ENCODE measurements at places on chromosomes 11 and 22. TPM values are rescaled to one million over a fixed set of nuclear protein-coding genes. Genes with fewer than 3 reads are reported as not detected.

The RFPL3 gene
- polyA plus RNA-seq = 0.06 TPM

DNA sequence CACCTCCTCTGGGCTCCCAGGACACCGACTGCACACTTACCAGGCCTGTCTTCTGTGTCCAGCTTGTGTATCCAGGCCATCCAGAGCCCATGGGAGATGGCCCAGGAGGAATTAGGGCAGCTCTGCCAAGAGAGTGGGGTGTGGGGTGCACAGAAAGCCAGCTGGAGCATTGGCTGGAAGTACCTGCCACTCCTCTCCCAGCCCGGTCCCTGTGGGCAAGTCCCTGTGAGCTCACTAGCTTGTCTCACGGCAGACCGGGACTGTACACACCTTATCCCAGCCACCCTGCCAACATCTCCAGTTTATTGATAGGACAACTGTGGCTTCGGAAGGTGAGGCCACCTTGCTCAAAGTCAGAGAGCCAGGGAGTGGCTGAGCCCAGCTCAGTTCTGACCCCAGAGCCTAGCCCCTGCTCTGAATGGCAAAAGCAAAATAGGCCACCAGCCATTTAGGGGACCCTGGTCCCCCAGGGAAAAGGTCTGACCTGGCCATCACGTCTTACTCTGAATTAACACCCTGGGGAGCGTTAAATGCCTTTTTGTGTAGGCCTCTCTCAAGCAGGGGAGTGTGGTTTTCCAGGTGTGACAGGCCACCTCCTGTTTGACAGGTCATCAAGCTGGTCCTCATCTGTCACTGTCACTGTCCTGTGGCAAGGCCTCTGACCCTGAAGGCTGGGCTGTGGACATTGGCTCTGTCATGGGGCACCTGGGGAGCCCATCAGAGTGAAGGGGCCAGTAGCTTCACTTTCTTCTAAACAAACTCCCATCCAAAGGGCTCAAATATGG is 15.1 kb downstream of the UQCR10 start:
- DNase-seq = peak; percentile 55

- no peak for DNase-seq
Measured at GRCh38 chr11:19721176-19721575, 8.5 kb downstream of the NAV2 start.

- no peak for DNase-seq
Measured at GRCh38 chr11:94449437-94449836, 44.2 kb downstream of the MRE11 start.

DNA sequence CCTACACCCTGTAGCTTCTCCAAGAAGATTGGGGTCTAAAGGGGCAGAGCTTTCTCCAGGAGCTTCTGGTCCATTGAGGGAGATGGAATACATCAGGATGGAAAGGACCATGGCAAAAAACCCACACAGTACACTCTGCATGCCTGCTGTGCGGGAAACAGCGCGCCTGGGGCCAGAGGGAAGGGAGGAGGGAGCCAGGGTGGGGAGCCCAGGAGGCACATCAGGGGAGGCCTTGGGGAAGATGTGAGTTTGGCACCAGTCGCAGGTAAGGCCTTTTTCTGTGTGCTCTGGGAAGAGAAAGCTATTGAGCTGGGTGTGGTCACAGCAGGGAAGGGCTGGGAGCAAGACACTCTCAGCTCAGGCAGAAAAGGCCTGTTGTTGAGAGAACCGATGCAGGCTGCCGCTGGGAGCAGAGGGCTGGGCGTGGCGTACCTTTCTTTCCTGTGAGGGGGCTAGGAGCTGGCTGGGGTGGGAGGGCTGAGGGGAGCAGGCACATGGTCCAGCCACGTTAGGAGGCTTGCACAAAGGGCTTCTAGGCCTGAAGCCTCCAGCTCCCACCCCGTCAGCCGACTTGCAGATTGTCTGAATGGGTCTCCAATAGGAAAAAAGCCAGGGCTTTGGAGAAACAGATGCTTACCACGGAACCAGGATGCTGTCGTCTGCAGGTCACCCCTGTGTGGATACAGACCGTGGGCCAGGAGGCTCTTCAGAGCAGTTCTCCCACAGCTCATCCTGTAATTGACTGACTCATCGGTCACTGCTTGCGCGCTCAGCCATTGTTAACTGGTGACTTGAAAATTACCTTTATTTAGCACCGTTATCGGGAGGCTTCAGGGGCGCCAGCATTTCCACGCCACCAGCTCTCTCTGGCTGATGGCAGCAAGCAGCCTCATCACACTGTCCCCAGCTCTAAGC is 237.3 kb downstream of the ST3GAL4 start:
- no peak for DNase-seq

GRCh38 chr22:38830026-38830844 is 13.6 kb downstream of the NPTXR start:
- DNase-seq = no peak

GRCh38 chr11:64107303-64107702 is 58.6 kb downstream of the MACROD1 start:
- DNase-seq = no peak

DNA sequence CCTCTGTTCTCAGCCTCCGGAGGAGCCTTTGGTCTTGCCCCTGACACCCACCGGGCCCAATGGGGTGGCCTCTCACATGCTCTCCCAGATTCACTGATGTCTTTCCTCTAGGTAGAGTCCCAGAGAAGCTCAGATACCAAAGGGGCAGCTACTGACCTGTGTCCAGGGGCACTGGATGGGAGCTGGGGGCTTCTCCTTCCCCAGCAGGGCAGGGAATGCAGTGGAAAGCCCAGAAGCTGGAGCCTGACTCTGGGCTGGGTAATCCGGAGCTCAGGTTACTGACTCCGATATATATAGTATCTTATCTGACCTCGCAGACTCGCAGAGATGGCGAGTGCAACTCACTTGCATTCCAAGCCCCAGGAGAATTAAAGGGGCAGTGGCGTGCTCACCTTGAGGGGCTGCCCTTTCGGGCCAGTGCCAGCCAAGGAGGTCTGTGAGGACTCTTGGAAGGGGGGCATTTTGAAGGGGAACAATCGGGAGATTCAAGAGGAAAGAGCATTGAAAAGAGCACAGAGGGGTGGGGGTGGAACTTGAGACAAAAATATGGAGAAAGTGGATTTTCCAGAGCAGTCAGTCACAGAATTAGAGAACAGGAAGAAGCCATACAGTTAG is 2.5 kb downstream of the USP2 start:
- DNase-seq = no peak

GRCh38 chr11:83641511-83641910 is 355.3 kb upstream of the CCDC90B start:
- peak; percentile 20 for DNase-seq

DNA sequence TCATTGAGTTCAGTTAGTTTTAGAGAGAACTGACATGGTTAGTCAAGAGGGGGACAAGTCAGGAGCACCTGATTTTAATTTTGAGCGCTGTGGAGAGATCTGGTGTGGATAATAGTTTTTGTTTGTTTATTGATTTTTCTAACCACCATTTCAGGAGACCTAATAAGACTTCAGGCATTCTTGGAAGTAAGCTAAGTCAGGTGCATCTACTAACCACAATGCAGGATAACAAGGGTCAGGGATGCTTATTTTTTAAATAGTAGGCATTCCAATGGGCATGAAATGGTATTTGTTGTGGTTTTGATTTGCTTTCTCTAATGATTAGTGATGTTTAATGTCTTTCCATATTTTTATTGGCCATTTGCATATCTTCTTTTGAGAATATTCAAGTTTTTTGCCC is 212.1 kb downstream of the NAV2 start:
- no peak for DNase-seq

DNA sequence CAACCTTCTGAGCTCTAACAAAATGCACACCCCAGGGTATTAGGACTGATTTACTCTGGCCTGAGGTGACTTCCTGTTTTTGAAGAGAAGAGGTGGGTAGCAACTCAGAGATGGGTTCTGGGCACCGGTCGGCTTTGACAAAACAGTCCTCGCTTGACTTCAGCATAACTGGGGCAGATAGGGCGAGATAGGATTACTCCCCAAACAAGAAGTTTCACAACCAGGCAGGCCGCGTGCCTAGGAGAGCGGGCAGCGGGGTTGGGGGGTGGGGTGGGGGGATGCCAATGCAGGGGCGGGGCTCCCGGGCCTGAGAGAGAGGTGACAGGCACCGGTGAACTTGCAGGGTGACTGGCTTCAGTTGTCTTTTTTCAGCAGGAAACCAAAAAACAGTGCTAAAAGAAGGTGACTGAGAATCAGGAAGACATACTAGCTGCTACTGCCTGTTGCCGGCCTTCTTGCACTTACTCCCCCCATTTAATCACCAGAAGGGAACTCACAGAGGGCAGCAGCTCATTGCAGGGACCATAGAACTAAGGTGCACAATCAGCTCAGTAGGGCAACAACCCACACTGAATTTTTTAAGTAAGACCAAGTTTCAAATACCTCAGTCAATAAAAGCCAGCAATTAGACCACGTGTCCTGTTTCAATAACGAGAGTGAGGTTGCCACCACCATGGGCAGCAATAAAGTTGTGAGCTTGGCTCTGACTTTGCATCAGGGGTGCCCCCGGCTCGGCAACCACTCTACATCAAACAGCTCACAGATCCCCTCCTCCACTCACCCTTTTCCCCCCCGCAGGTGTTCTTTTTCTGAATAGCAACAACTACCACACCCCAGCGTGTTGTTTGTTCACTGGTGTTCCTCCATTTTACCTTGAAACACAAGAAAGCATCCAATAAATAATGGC is 37.2 kb upstream of the ETS1 start:
- no peak for DNase-seq

DNA sequence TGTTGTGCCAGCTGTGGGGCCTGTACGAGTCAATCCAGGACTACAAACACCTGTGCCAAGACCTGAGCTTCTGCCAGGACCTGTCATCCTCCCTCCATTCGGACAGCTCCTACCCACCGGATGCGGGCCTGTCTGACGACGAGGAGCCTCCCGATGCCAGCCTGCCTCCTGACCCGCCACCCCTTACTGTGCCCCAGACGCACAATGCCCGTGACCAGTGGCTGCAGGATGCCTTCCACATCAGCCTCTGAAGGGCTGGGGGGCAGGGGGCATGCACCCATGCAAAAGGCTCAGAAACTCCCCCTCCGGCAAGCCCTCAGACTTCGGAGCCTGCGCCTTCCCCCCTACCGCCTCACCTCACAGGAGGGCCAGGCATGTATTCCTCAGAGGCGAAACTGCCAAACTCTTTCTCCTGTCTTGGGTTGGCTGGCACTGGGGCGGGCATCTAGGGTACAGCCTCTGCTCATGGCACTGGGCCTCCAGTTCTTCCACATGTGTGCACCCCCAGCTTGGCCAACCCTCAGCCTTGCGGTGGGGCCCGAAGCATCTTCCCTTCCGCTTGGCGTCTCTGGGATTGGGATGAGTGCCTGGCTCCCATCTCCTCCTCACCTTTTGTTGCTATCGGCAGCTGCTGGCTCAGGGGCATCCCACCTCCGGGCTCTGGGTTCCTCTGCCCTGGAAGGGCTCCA is 1.2 kb downstream of the FAM89B start:
- DNase-seq = peak; percentile 73

- DNase-seq = no peak
Measured at GRCh38 chr11:128497061-128497775, 90.1 kb downstream of the ETS1 start.

- no peak for DNase-seq
Measured at GRCh38 chr11:65067446-65067845, 9.1 kb upstream of the NAALADL1 start.

GRCh38 chr11:118313242-118313641 is 8.7 kb downstream of the CD3E start:
- DNase-seq = no peak

DNA sequence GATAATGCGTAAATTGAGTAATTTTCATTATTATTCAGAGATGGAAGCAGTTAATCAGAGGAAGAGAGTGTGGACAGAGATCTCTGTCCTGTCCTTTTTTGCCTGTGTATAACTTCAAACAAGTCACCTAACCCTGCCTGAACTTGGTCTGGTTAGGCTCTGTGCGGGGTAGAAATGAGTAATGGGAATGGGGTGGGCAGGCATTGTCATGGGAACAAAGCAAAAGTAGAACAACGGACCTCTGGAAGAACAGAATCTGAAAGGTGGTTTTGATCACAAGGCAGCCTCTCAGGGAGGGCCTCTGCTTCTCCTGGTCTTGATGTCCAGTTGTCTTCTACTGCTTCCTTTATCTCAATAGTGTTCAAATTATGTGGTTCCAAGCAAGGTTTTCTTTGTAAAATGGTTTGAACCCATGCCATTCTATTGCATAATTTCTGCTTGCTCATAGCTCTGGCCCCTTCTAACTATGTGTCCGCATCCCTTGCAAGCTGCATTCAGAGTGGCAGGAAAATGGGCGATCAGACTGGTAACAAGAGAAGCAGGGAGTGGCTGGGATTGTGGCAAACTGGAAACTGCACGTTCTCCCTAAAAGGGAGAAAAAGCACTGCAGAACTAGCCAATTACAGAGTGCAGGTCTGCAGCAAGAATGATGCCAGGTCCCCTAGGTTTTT is 76.1 kb downstream of the PRR5L start:
- no peak for DNase-seq

All from ovary (tissue), 10 donors.